Activated CD4-positive, CD25-positive, alpha-beta regulatory T cell (primary cell): ENCODE measurements at places on chromosomes 6 and 20.

GRCh38 chr6:122075917-122076316, 323.5 kb upstream of the HSF2 start:
- DNase-seq: no peak

- no peak for DNase-seq
Observed at GRCh38 chr6:34276881-34277762, 28.3 kb upstream of the SMIM29 start.

GRCh38 chr20:18831830-18832499, 18.4 kb downstream of the SCP2D1 start:
- DNase-seq: no peak

GRCh38 chr20:37240337-37241067, 21.1 kb downstream of the GHRH start:
- DNase-seq: no peak

- no peak for DNase-seq
Observed at GRCh38 chr20:42686057-42686456, 503.6 kb downstream of the PTPRT start.

DNA sequence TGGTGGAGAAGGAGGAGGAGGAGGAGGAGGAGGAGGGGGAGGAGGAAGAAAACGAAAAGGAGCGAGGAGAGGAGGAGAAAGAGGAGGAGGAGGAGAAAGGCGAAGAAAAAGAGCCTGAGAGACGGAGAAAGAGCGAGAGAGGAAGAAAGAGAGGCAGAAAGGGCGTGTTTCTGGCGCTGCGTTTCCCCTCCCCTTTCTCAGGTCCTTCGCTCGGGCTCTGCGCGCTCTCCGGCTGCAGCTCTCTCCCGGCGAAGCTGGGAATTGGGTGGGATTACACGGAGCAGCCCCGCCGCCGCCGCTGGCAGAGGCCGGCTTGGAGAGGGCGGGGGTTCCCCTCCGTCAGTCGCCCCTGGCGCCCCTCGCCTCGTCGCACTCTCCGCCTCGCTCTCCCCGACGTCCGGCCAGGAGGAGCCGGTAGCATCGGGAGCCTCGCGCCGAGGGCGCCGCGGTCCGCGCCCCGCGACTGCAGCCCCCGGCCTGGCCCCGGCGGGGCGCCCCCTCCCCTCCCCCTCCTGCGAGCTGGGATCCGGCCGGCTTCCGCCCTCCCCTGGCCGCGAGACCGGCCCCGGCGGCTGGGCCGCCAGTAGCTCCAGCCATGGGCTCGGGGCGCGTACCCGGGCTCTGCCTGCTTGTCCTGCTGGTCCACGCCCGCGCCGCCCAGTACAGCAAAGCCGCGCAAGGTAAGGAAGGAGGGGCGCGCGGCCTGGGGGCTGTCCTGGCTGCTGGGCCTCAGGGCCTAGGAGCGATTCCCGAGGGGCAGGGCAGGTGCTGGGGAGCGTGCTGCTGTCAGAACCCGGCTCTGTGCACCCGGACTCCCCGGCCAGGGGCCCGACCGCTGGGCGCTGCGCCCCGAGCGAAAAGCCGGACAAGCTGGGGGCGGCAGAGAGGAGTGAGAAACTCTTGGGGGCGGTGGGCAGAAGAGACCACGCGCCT, at the start of gene SCUBE3:
SCUBE3 (plus strand) TSS at position 133 of the 933 bp plus-strand sequence; CDS start at position 596, 463 bp downstream.
- no peak for DNase-seq

- DNase-seq: no peak
Observed at GRCh38 chr20:58551631-58552030, 36.4 kb upstream of the APCDD1L start.

- DNase-seq: no peak
Observed at GRCh38 chr20:15609921-15610320, 963.3 kb downstream of the KIF16B start.

- no peak for DNase-seq
Observed at GRCh38 chr20:56955680-56956079, 310.8 kb downstream of the BMP7 start.

DNA sequence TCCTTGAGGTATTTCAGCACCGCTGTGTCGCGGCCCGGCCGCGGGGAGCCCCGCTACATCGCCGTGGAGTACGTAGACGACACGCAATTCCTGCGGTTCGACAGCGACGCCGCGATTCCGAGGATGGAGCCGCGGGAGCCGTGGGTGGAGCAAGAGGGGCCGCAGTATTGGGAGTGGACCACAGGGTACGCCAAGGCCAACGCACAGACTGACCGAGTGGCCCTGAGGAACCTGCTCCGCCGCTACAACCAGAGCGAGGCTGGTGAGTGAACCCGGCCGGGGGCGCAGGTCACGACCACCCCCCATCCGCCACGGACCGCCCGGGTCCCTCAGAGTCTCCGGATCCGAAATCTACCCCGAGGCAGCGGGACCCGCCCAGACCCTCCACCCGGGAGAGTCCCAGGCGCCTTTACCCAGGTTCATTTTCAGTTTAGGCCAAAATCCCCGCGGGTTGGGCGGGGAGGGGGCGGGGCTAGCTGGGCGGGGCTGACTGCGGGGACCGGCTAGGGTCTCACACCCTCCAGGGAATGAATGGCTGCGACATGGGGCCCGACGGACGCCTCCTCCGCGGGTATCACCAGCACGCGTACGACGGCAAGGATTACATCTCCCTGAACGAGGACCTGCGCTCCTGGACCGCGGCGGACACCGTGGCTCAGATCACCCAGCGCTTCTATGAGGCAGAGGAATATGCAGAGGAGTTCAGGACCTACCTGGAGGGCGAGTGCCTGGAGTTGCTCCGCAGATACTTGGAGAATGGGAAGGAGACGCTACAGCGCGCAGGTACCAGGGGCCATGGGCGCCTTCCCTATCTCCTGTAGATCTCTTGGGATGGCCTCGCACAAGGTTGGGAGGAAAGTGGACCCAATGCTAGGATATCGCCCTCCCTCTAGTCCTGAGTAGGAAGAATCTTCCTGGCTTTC, 693 bp downstream of the HLA-F start:
- peak; percentile 67 for DNase-seq

DNA sequence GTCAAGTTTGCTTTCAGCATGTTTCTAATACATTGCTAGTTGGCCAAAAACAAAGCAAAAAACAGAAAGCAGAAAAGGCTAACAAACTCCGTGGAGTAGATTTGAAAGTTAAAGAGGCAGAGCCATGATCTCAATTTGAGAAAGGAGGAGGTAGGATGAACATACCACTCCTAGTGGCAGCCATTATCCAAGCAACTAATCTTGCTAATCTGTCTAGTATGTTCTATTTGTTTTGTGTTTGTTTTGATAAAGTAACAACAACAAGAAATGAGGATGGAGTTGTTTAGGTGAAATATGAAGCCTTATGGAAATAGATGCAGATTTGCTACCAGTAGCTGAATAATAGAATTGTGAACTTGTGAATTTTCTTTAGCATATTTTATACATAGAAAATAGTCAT, 295.5 kb upstream of the PRDM1 start:
- DNase-seq: no peak

DNA sequence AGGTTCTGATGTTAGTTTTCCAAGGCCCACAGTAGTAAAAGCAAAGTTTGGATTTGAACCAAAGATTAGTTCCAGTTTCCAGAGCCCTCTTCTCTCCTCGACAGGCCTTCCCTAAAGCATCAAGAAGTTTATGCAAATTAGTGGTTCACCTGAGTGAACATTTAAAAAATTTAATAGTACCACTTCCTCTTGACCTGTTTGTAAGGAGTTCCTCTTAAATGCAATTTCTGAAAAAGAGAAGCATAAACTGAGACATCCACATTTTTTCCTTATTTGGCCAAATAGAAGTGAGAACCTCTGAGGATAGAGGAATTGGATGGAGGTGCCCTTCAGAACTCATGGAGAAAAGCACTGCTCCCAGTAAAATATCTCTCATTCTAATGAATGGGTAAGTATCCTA, 1.2 kb upstream of the DSE start:
- no peak for DNase-seq

GRCh38 chr20:46688151-46689081, 828 bp downstream of the TP53RK start:
- no peak for DNase-seq

DNA sequence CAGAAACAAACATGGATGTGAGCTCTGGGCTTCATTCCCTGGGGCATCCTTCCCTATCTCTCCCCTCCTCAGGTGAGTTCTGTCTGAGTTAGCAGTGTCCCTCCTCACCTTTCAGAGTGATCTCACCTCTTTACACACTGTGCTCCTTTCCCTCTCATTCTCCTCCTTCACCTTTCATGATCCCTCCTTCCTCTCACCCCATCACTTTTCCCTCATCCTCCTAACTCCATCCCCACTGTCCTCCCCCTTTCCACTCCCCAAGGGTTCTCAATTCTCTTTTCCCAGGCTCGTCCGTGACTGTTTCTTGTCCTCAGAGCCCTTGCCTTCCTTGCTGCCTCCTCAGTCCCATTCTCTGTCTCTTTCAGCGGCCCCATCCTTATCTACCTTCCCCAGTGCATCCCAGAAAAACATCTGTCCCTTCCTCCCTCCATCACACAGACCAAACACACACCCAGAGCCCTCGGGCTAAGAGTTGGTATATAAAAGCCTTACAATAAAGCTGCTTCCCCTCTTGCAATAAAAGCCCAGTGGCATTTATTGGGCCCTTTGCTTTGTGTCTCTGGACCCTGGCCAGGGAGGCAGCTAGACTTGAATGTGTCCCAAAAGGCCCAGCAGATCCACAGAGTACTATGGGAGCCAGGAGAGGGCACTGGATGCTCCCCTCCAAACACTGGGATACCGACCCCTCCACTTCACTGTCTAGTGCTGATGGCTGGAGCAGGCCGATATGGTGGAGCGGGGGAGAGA, 1.9 kb downstream of the RNF39 start:
- no peak for DNase-seq

DNA sequence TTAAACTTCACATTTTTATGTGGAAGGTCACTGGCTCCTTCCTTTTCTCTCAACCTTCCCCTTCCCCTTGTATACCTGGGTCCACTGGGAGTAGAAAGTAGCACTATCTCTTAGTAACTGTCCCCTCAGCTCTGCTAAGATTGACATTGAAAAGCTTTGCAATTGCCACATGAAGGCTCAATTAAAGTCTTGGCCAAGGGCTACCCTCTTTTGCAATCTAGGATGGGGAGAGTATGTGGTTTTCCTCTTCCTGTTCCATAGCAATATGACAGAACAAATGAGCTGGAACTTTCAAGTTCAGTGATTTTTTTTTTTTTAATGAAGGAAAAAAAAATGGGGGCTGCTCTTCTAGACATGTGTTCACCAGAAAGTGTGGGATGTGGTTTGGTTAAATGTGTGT, 37.1 kb downstream of the PROKR2 start:
- DNase-seq: no peak

GRCh38 chr20:25223179-25223661, 24.7 kb upstream of the PYGB start:
- DNase-seq: no peak

- no peak for DNase-seq
Observed at GRCh38 chr6:146543211-146543939, at the start of gene RAB32. Gene RAB32, plus strand, starts transcription at chr6:146543833. Its CDS starts 39 bp downstream, at chr6:146543872.

GRCh38 chr6:77228279-77228678, 235.0 kb downstream of the HTR1B start:
- no peak for DNase-seq

- DNase-seq: no peak
Observed at GRCh38 chr6:36242626-36243025, 27.2 kb upstream of the PNPLA1 start.

DNA sequence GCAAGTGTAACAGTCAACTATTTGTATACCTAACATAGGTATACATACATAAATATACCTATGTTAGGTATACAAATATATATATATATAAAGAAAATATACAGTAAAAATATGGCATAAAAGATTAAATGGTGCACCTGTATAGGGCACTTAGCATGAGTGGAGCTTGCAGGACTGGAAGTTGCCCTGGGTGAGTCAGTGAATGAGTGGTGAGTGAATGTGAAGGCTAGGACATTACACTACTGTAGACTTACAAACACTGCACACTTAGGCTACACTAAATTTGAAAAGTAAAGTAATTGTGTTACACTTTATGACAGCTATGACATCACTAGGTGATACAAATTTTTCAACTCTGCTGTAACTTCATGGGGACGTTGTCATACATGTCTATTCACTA, 65.6 kb downstream of the CDC5L start:
- no peak for DNase-seq

- DNase-seq: no peak
Observed at GRCh38 chr20:41150664-41151063, 13.3 kb downstream of the PLCG1 start.

- DNase-seq: no peak
Observed at GRCh38 chr6:25698631-25699030, 46.6 kb downstream of the SCGN start.

GRCh38 chr6:146028252-146028795, 538 bp upstream of the GRM1 start:
- no peak for DNase-seq

- no peak for DNase-seq
Observed at GRCh38 chr20:12722091-12722490, 286.7 kb upstream of the SPTLC3 start.

GRCh38 chr20:1150968-1151367, 32.6 kb downstream of the PSMF1 start:
- no peak for DNase-seq

- no peak for DNase-seq
Observed at GRCh38 chr20:20637998-20638725, 74.3 kb downstream of the RALGAPA2 start.

GRCh38 chr6:108685970-108686369, 125.3 kb downstream of the FOXO3 start:
- DNase-seq: no peak

GRCh38 chr6:106557837-106558236, 71.5 kb downstream of the RTN4IP1 start:
- no peak for DNase-seq

DNA sequence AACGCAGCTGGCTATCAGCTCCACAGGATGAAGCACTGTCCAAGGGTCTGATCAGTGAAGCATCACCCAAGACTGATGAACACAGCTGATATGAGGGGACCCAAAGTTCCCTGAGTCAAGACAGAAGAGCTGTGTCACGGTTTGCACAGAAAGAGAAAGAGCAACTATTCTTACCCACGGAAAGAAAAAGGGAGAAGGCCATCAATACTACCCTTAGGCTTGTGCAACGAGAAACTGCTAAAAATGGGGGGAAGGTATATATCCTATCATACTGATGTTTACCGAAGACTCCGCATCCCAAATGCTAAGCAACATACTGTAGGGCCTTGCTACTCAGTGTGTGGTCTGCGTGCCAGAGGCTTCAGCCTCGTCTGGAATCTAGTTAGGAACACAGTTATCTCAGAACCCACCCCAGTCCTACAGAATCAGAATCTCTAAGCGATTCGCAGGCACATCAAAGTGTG, 665 bp downstream of the FASTKD5 start:
- DNase-seq: no peak

DNA sequence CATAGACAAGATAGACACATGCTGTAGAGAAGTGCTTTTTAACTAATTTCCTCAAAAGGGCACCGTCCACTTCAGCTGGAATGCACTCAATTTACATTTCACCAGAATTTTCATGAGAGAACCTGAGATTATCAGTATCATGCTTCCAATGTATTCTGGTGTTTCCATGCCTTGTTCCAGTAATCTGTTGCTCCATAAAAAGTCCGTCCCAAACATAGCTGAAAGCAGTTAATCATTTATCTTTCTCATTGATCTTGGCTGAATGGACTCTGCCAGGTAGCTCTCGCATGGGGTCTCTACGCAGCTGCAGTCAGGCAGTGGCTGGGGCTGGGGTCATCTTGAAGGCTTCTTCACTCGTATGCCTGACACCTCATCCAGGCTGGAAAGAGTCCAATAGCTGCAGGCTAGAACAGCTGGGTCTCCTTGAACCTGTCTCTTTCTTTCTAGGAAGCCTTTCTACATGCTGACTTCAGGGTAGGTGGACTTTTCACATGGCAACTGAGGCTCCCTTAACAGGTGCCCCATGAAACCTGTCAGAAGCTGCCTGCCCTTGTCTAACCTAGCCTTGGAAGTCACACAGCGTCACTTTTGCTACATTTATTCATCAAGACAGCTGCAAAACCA, 18.6 kb upstream of the COL12A1 start:
- no peak for DNase-seq
